NCI-H1436 (cell line): ENCODE measurements at places on chromosomes 1 and 21.

GRCh38 chr1:223713546-223714420 is 1.4 kb downstream of the CAPN2 start:
- DNase-seq, result no peak

DNA sequence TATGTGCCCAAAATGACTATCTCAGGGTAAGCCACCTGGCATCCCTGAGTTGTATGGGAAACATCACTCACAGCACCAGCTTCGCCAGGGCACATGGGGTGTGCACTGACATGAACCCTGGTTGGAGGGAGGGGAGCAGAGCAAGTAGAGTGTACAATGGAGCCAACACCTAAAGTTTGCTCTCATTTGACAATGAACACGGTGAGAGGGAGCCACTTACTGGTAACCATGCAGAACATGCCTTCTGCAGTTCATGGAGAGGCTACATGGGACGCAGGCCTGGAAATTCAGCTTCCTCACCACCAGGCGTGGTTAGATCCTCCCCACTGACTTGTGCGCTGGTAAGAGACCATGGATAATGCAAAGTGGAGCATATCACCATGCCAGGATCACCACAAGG is 10.0 kb upstream of the CPLANE2 start:
- no peak for DNase-seq

GRCh38 chr1:12456979-12457378 is 161.0 kb downstream of the DHRS3 start:
- no peak for DNase-seq

GRCh38 chr1:34906756-34907155 is 22.7 kb downstream of the DLGAP3 start:
- no peak for DNase-seq

DNA sequence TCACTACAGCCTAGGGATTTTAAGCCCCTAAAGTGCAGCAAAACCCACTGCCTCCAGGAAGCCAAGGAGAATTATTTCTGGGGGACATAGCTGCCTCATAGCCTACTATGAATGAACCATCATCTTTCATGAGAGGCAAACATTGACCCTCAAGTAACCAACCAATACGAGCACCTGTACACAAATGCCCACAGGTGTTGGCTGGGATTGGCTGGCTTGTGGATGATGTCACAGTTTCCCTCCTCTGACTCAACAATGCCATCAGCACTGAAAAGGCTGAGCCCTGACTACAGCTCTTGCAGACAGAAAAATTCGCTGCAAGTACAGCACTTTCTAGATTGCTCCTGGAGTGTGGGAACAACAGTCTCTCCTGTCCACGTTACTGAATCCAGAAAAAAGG is at the start of gene HMGB4:
HMGB4 (plus strand) TSS at position 301 of the 400 bp plus-strand sequence. CDS start 113 bp downstream, outside the sequence.
- DNase-seq, result no peak

DNA sequence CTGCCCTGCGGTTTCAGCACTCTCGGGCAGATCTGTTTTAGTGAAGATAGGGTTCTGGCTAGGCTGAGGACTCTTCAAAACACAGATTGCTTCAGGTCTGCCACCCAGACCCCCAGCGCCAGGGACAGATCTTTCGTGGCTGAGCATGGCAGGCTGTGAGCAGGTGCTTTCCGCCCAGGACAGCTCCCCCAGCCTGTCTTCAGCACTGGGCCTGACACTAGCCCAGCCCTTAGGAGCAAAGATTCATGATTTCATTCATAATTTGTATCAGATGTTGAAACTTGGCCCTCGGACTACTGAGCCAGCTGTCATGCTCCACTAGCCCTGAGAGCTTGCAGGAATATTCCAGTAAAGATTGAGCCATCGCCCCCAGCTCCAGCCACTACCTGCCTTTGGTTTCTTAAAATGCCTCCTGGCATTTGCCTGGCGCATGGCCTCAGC is 5.9 kb downstream of the ADPRS start:
- no peak for DNase-seq

DNA sequence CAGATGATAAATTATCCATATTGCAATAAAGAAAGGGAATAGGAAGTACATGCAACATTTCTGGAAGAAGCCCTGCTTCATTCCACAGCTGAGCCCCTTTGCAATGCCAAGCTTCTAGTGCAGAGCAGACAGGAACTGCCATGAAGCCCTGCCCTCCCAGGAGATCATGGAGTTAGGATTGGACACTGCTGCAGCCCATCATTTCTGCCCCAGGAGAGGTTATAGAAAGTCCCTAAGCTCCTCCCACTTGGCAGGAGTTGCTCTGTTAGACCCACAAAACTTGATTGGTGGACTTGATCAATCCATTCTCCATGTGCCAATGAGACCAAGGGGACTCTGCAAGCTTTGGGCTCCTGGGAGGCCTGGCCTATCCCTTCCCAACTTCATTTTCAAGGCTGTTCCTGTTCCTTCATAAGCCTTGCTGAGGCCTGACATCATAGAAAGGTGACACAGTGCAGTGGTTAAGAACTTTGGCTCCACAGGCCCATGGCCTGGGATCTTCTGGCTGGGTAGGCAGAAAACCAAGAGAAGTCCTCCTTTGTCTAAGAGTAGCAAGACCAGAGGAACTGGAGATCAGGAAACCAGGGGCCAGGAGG is 1.3 kb upstream of the LAPTM5 start:
- DNase-seq, result no peak

GRCh38 chr1:46425726-46426125 is 31.6 kb downstream of the FAAH start:
- no peak for DNase-seq

GRCh38 chr1:186531561-186532165 is 70.7 kb upstream of the PDC start:
- DNase-seq, result no peak

GRCh38 chr1:214637722-214638458 is 34.9 kb downstream of the CENPF start:
- no peak for DNase-seq

DNA sequence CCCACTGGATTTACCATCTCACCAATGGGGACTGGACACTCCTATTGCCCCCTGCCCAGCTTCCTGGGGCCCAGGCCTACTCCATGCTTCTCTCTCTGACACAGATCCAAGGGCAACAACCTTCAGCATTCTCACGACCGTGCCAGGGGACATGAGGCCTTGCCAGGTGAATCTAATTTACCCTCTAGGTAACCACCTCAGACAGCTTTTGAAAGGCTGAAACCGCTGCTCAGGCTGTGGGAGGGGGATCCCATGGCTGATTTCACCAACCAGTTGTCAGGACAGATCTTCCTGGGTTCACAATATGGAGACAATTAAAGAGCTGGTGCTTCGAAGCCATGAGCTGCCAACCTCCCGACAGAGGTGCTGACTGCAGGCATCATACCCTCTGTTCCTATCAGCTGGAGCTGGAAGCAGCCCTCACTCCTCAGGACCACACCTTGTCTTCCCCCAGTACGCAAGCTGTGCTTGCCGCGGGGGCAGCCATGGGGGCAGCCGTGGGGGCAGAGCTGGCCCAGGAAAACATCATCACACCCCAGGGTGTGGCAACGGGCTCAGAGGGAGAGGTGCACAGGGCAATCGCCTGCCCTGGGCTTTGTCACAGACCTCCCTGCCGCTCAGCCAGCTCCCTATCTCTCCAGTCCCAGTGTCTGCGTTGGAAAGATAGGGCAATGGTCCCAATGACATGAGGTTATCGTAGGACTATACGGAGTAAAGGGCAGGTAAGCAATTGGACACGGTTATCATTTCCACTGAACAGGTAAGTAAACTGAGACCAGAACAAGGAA is 120.2 kb downstream of the DMRTB1 start:
- DNase-seq, result no peak

- DNase-seq, result no peak
These were observed 226.1 kb downstream of the ASTN1 start for GRCh38 chr1:176938375-176938774.

- DNase-seq, result peak; percentile 0
These were observed 137.4 kb upstream of the USP25 start for GRCh38 chr21:15592271-15592860.

- DNase-seq, result no peak
These were observed 11.9 kb upstream of the CAPN2 start for GRCh38 chr1:223700388-223700918.

DNA sequence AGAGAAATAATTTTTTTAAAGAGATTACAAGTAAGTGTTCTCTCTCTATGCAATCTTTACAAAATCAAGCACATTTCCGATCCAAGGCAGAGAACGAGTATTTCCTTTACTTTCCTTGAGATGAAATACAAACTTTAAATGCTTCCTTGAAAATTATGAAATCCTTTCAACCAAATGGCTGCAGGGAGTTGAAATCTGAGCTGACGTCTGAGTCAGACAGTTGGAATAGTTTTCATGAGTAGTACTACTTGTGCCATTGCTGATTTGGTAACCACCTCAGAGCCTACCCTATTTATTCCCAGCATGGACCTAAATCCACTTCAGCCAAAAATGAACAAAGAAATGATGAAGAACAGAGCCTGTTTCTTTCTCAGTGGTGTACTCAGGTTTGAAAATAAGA is 183.6 kb downstream of the GIPC2 start:
- no peak for DNase-seq

GRCh38 chr1:5565281-5566125 is 426.7 kb downstream of the NPHP4 start:
- no peak for DNase-seq

- DNase-seq, result no peak
These were observed 47.6 kb upstream of the ABCG1 start for GRCh38 chr21:42171091-42172053.

GRCh38 chr1:56045062-56045461 is 534.3 kb downstream of the PLPP3 start:
- no peak for DNase-seq
